ENCODE measurements at places on chromosomes 1 and 21.

DNA sequence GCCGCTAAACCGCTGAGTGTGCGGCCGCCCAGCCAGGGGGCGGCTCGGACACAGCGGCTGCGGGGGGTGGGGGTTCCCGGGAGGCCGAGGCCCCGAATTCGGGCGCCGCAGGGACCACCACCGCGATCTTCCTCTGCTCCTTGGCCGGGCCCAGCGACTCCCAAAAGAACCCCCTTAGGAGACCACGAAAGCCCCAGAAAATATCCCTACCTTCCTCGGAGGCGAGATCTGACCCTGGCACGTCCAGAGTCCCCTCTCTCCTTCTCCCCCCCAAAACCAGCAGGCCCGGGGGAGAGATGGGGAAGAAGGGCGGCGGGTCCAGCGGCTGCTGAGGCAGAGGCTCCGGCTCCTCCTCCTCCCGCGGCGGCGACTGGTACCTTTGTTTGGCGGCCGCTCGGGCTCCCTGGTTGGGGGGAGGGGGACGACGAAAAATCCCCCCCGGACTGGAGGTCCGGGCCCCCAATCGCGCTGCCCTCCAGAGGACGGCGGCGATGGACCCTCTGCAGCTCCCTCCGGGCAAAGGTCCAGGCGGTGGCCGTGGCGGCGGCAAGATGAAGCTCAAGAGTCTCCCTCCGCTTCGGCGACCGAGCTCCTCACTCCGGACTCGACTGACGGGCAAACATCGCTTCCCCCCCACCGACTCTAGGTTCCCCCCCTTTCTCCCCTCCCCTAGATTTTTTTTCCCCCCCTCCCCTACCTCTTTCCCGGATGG, at the start of gene ARID4B:
TSS of gene ARID4B (minus strand) at position 621 of the 712 bp plus-strand sequence. CDS start 1,260 bp downstream, outside the sequence.
- peak; percentile 97 for DNase-seq

GRCh38 chr1:55507578-55507931, 292.4 kb upstream of the USP24 start:
- no peak for DNase-seq

DNA sequence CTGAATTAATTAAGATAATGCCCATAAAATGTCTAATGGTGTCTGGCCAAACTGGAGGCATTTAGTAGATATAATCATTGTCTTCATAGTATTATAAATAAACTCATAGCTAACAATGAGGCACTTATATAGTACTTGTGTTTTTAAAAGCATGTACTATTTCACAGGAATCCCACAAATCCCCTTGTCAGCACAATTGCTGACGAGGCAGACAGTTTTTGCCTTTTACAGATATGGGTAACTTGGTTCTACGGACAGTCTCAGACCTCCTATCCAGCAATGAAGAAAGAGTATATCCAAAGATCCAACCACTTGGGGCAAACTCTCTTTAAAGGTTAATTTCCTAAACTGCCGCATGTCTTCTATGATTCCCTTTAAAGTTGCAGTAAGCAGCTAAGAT, 73.7 kb downstream of the ATP1B1 start:
- no peak for DNase-seq

GRCh38 chr1:100360790-100361510, 8.6 kb downstream of the CDC14A start:
- DNase-seq = no peak

DNA sequence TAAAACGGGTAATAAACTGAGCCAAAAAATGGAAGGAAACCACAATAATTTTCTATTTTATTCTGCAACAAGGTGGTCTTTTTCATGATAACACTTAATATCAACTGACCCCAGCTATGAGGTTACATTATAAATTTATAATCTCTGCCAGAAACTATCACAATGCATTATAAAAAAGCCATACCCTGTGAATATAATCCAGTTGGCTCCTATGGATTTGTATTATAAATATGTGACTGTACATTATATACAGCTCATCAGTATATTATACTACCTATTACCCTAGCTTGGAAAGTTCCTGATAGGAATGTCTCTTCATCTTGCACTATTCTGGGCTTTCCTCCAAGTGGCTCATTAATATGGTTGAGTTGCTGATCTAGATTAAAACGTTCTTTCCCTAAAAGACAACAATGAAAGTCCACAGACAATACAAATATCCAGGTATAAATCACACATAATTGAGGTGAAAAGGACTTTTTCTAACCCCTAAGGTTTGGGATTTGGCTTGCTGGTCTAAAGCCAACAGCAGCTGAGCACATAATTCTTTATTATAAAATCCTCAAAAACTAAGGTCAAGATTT, 487.7 kb downstream of the TTLL7 start:
- no peak for DNase-seq

GRCh38 chr21:22164912-22165311, 1166.7 kb downstream of the NCAM2 start:
- DNase-seq = no peak

- no peak for DNase-seq
Observed at GRCh38 chr21:26124421-26124833, 46.1 kb downstream of the APP start.

DNA sequence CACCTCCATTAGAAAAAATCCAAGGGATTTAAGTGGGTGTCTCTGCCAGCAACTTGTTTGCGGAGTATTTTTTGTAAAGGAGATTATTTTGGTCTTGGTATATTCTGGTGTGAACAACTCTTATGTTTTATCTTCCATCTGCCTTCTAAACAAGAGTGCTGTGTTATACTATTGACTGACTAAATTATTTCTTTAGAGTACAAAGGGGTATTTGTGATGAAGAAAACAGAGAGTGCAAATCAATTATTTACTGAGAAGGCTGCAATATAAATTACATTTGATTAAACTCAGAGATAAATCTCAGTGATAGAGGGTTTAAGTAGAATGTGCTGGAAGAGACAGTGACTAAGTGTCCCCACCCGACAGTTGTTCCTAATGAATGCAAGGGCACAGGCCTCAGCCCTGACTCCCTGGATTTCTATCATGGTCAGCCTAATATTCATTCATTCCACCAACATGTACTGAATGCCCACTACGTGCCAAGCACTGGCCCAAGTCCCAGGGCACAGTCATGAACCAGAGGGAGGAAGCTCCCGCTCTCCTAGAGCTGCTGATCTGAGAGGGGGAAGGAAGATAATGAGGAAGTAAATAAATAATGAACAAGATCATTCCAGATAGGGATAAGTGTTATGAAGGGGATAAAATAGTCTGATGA, 196.9 kb upstream of the C8B start:
- no peak for DNase-seq

GRCh38 chr1:109762039-109762585, 1.6 kb downstream of the EPS8L3 start:
- DNase-seq = no peak

Measured in lower leg skin (tissue), 4 donors.